ENCODE measurements at places on chromosomes 1 and 21.

DNA sequence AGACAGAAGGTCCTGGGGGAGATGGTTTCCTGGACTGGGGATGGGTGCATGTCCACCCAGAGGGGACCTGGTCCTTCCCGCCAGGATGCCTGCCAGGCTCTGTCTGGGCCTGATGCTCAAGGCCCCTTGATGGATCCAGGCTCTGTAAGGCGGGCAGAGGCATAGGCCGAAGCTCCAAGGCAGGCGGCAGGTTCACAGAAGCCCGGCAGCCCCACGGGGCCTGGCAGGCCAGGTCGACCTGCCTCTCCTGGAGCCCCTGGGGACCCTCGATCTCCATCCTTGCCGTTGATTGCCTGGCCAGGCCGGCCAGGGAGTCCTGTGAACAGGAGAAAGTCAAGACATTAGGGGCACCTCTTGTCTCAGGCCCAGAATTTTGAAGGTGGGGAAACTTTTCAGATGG lies 16.0 kb downstream of the COL9A2 start:
- DNase-seq, result no peak

- DNase-seq, result no peak
Observed at GRCh38 chr21:25806060-25806459, 71.3 kb downstream of the GABPA start.

DNA sequence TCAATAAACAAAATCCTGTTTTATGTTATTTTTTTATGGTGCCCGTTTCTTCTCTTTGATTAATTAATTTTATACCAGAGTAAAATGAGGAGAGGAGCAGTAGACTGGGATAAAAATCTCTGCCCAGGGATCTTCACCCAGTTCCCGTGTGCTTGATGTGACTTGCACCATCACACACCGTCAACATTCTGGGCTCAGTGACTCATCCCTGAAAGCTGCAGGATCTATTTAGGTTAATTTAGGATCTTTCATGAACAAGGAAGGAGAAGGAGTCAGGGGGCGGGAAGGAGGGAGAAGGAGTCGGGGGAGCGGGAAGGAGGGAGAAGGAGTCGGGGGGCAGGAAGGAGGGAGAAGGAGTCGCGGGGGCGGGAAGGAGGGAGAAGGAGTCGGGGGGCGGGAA lies 182.4 kb downstream of the SMYD3 start:
- no peak for DNase-seq

DNA sequence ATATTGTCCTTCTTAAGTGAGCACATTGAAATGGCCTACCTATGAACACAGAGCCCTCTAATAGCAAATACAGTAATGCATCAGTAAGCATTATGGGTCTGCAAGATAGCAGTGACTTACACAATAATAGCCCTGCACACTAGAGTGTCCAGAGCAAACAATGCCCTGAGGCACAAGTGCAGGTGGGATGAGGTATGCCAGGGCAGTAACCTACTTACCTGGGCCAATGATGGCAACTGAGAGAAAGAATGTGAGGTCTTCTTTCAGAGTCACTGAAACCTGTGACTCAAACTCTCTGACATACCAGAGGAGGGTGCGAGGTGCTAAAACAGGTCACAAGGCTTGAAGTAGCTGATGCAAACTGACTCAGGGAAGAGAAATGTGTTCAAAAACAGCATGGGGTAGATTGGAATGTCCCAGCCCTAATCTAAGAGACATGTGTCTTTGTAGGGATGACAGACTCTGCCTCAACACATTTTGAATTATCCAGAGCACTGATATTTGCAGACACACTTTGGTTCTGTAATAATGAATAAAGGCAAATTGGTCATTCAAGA lies 168.5 kb upstream of the RUNX1 start:
- DNase-seq, result no peak

Data from NCI-H446 (cell line).